Inflammatory macrophage (primary cell): ENCODE measurements at places on chromosomes 4 and X.

GRCh38 chr4:147863111-147863747 lies 131.3 kb downstream of the ARHGAP10 start:
- no peak for DNase-seq

DNA sequence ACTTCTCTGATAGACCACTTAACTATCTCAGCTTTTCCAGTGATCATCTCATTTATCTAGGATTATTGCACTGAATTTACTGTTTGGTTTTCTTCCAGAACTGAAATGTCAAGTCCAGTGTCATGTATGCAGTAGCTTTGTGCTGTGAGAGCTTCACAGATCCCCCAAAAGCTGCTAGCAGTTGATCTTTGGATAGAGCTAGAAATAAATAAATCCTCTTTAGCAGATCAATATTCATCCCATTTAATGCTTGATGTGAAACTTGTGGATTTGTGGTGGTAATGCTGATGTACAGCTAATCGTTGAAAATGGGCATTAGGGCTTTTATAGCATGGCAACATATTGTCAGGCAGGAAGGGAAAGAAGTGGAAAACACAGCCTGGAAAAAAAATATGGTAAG lies 509.6 kb upstream of the FAM241A start:
- no peak for DNase-seq

GRCh38 chrX:19566359-19567222 lies 51.3 kb upstream of the MAP3K15 start:
- peak; percentile 79 for DNase-seq

GRCh38 chr4:24910499-24910898 lies 2.3 kb downstream of the CCDC149 start:
- no peak for DNase-seq

GRCh38 chrX:19931146-19931545 lies 43.7 kb upstream of the SH3KBP1 start:
- no peak for DNase-seq

- no peak for DNase-seq
Observed at GRCh38 chr4:87122252-87122651, 98.2 kb downstream of the KLHL8 start.
